ENCODE measurements at places on chromosomes 5 and 9. TPM values are rescaled to one million over a fixed set of nuclear protein-coding genes. Genes with fewer than 3 reads are reported as not detected.

The HTR4 gene
- total RNA-seq, result 8.2 TPM

DNA sequence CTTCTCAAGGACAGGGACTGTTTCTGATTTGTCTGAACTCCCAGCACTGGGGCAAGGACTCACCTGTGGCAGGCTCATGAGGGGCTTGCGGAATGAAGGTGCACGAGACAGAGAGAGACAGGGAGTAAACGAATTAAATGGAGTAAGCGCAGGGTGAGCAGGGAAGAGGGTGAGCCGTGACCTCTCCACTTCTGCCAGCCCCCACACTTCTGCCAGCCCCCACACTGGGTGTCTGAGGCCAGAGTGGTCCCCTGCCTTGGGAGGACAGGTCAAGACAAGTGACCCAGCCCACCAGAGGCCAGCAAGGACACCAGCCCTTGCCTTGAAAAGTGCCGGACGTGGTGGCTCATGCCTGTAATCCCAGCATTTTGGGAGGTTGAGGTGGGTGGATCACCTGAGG is 37.2 kb downstream of the DAB2IP start:
- DNase-seq, result no peak

GRCh38 chr9:115456515-115456914 is 338.6 kb upstream of the TNC start:
- DNase-seq, result no peak

DNA sequence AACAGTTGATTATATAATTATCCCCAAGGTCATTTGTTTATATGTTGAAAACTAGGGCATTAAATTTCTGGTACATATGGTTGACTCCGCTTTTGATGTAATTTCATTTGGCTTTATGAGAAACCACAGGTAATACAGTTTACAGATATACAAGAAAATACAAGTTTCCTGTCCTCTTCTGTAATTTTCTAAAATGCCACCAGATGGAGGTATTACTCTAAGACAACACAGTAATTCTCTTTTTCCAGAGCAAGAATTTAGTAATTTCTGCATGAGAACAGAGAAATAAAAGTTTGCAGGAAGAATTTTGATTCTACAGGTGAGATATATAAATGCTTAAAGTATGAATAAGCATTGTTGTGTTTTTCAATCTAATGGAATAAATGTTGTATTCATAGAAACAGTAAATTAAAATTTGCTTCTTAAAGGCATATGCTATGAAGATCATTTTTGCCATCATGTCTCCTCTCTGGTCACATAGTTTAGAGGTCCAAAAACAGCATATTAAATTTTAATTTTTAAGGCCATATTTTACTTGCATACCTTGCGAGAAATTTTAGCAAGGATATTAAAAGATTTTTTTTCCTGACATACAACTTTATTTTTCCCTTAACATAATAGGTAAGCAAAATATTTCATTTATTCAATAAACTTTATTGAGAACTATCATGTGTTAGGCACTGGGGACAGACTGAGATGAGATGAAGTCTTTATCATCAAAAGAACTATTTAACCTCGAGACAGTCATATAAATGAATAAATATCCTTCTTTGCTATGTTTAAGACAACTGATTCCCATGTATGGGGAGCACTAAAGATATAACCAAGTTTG is 22.7 kb downstream of the CHD1 start:
- no peak for DNase-seq

- no peak for DNase-seq
Observed at GRCh38 chr5:15020736-15021135, 149.2 kb upstream of the ANKH start.

The GLRA1 gene
- total RNA-seq, result not detected

DNA sequence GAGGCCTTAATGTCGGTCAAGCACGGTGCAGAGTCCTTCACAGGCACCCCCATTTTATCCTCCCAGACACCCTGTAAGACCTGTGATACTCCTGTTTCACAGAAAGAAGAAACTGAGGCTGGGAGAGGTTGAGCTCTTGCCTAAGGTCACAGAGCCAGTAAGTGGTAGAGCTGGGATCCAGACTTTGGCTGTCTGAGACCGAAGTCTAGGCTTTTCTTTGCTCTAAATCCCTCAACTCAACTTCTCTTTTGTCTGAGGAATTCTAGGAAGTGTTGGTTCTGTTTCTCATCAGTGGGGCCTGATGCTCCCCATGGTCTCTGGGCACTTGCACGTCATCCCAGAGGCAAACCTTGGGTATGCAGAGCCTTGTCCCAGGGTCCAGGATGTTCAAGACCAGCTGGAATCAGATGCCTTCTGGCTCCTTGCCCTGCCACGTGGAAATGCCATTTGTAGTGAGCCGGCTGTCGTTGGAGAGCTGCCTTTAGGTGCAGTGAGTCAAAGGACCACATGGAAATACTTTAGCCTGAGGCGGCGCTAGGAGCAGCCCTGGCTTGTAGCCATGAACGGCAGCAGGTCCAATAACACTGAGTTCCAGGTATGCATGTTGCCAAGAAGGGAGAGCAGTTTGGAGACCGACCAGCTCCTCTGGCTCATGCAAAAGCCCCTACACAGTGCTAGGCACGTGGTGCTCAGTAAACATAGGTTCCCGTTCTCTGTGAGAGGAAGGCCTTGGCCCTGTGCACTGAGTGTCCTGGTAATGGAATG is 9.2 kb downstream of the DCANP1 start:
- DNase-seq, result peak; percentile 47

DNA sequence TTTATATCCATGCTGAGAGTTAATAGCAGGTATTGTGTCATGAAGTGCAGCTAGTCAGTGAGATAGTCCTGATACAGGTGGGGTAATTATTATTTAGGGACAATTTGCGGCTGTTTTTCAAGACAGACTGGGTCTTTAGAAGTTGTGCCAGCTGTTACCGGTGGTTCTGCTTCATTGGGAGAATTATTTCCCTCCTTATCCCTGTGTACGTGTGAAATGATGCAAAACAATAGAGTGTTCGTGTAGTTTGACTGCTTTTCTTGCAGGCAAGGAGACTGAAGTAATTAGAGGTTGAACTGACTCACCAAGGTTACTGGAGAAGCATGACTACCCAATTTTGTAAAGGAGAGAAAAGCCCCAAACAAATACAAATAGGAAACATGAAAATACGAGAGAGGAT is 101.7 kb downstream of the ARRDC3 start:
- no peak for DNase-seq

GRCh38 chr9:114574438-114574837 is 13.1 kb upstream of the ATP6V1G1 start:
- no peak for DNase-seq

DNA sequence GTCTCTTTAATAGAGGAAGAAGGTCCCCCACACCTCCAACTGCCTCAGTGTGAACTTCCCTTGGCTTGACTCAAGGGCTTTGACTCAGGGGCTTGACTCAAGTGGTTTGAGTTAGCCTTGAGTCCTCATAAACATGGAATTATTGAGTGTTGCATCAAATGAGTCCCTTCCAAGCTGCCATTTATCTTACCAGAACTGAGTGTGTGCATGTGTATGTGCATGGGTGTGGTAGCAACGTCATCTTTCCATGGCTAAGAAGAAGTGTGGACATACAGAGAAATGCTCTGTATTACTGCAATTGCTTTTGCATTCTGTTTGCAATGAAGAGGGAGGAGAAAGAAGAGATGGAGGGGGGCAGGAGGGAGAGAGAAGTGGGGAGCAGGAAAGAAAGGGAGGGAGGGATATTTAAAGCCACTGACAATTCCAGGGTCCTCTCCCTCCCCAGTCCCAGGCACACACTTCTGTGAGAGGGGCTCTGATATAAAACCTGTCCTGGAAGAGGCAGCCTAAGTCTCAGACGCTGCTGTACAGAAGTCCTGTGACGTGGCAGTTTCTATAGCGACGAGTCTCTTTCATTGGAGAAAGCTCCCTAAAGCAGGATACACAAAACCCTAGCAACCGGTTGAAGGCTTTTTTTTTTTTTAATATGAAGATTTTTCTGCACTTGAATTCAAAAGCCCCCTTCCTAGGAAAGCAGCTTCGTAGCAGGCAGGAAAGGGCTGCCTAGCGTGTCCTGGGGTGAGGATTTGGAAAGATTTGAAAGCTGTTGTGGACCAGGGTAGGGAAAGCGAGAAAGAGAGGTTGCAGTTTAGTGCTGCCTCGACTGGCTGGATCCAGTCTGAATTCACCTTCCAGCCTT is 93.3 kb upstream of the MAP1B start:
- DNase-seq, result no peak

- no peak for DNase-seq
Observed at GRCh38 chr5:112929336-112930081, 7.5 kb upstream of the REEP5 start.

The LCN15 gene
- total RNA-seq, result 1.3 TPM

DNA sequence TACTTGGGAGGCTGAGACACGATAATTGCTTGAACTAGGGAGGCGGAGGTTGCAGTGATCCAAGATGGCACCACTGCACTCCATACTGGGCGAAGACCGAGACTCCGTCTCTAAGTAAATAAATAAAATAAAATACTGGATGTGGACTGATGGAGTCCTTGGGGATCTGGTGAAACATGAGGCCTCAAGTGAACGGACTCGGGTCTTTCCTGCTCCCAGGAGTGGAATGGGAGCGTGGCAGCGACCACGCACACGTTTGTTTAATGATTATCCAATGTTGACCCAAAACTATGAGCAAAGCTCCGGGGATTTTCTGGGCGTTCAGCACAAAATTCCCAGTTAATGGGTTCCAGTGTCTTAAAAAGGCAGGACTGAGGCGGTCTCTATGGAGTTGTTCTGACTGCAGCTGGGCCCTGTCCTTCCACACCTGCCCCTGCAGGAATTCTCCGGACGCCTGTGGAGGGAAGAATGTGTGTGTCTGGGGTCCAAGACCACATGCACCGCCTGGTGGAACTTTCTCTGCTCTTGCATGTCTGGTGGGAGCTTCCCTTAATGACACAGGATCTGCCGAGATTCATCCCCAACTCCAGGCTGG is 26.6 kb downstream of the NEK6 start:
- DNase-seq, result peak; percentile 81

DNA sequence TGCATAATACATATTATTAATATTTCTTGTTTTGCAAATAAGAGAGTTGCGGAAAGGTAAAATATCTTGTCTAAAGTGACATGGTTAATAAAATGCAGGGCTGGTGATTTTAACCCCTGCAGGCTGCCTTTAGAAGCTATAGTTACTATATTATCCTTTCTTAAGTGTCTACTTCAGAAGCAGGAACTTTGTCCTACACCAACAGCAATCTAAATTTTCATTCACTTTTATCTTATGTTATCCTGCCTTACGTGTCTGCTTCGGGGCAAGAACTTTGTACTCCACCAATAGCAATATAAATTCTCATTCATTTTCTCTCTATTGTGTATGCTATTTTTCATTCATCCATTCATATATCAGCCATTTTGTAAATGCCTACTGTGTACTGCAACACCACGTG is 719.5 kb downstream of the TLR4 start:
- no peak for DNase-seq

The IL9 gene
- total RNA-seq, result not detected

DNA sequence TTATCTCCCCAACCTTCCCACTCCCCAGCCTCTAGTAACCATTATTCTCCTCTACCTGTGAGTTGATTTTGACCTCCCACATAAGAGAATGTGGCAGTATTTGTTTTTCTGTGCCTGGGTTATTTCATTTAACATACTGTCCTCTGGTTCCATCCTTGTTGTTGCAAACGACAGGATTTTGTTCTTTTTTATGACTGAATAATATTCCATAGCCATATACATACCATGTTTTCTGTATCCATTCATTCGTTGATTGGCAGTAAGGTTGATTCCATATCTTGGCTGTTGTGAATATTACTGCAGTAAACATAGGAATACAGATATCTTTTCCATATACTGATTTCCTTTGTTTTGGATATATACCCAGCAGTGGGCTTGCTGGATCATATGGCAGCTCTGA is 20.8 kb downstream of the GPBP1 start:
- DNase-seq, result no peak

GRCh38 chr5:142844866-142845265 is 74.7 kb downstream of the ARHGAP26 start:
- DNase-seq, result no peak

GRCh38 chr9:34663303-34663605 is 797 bp upstream of the CCL27 start:
- DNase-seq, result no peak

The OLFM1 gene
- 9.1 TPM for total RNA-seq

DNA sequence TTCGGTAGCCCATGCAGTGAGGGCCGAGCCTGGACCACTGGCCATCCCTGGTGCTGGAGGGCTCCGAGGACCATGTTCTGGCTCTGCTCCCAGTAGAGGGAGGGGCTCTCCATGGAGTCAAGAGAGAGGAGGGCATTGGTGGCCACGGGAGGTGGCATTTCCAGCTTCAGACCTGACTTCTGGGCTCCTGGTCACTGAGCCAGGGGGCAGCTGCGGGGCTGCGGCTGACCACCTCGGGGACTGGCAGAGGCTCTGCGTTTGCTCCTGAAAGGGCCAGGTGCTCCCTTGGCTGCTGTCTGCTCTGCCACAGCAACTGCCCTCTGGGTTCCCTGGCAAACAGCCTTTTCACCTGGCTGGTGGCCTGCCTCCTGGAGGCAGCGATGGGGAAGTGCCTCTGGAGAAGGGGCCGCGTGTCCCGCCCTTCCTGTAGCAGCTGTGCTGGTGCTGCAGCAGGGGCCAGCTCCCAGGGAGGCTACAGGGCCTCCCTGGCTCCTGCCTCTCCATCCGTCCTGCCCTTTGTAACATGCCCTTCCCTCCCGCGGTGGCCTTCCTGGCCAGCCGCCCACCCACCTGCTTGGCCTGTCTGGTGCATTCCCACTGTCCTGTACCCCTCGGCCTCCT is 144.6 kb downstream of the CACNA1B start:
- no peak for DNase-seq

The ARSK gene
- 5.2 TPM for total RNA-seq

DNA sequence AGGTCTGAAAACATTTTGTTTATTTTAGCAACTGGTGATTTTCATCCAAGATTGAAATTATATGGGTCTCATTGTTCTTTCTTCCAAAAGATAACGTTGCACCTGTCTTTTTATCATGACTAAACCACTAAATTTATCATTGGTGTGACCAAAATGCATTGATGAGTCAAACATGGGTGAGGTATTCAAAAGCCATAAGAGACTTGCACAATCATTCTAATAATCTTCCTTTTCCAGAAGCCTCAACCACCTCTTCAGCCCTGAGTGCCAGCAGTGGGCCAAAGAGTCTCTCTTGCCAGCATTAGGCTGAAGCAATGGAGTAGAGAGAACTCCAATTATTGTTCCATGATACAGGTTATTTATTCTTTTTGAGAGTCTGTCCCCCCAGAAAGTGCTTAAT is 198.9 kb downstream of the LURAP1L start:
- no peak for DNase-seq

- DNase-seq, result no peak
Observed at GRCh38 chr9:73667749-73668148, 516.1 kb downstream of the ANXA1 start.

GRCh38 chr5:72286798-72287197 is 33.2 kb downstream of the MRPS27 start:
- no peak for DNase-seq

GRCh38 chr9:137348769-137349470 is 46.8 kb upstream of the NRARP start:
- DNase-seq, result peak; percentile 64

GRCh38 chr5:16076657-16077056 is 102.9 kb downstream of the MARCHF11 start:
- DNase-seq, result peak; percentile 34
